Non-pigmented ciliary epithelial cell (primary cell): ENCODE measurements at places on chromosomes 6 and 20.

GRCh38 chr6:15974817-15975216 lies 154.1 kb upstream of the MYLIP start:
- DNase-seq = no peak

DNA sequence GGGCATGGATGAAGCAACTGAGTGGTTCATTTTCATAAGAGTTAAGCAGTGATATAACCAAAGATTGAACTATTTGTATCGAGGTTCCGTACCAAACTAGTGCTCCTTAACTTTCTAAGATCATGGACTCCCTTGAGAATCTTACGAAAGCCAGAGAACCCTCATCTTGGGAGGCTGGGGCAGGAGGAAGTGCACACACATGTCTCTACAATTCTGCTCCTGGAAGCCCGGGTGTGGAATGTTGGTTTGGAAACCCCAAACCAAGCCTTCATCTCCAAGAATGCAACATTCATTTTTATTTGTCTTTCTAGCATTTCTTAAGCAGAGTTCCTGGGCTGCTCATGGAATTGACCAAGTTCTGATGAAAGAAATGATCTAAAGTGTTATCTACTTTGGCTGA lies 250.5 kb upstream of the PRND start:
- DNase-seq = no peak

GRCh38 chr6:138331984-138332383 lies 45.7 kb upstream of the SMIM28 start:
- DNase-seq = no peak

GRCh38 chr20:50120935-50121693 lies 8.2 kb upstream of the UBE2V1 start:
- no peak for DNase-seq

GRCh38 chr6:45563041-45563440 lies 185.3 kb upstream of the SUPT3H start:
- DNase-seq = no peak

GRCh38 chr6:14470671-14471070 lies 353.1 kb downstream of the CD83 start:
- DNase-seq = no peak

GRCh38 chr6:4774296-4774695 lies 1.9 kb upstream of the CDYL start:
- no peak for DNase-seq

- no peak for DNase-seq
These were observed 4.8 kb upstream of the MOCS1 start for GRCh38 chr6:39938773-39939654.

- no peak for DNase-seq
These were observed 30.5 kb downstream of the CNR1 start for GRCh38 chr6:88135578-88136114.
